Activated effector memory CD4-positive, alpha-beta T cell treated with anti-CD3 and anti-CD28 coated beads, Interleukin-2, amount 50 U/mL, for 16 hours (primary cell): ENCODE measurements at places on chromosomes 13 and 19.

DNA sequence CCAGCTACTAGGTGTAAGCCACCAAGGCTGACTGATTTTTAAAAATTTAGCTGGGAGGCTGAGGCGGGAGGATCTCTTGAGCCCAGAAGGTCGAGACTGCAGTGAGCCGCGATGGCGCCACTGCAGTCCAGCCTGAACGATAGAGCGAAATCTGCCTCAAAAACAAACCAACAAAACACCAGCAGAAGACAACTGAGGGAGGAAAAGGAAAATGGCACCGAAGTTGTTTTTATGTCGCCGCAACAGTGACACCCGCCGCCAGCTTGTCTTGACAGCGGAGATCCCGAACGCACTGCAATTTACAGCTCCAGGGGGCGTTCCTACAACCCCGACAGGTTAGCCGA is 298 bp upstream of the FAM98C start:
- DNase-seq = no peak

GRCh38 chr13:75414036-75414827 is 67.7 kb downstream of the TBC1D4 start:
- no peak for DNase-seq

DNA sequence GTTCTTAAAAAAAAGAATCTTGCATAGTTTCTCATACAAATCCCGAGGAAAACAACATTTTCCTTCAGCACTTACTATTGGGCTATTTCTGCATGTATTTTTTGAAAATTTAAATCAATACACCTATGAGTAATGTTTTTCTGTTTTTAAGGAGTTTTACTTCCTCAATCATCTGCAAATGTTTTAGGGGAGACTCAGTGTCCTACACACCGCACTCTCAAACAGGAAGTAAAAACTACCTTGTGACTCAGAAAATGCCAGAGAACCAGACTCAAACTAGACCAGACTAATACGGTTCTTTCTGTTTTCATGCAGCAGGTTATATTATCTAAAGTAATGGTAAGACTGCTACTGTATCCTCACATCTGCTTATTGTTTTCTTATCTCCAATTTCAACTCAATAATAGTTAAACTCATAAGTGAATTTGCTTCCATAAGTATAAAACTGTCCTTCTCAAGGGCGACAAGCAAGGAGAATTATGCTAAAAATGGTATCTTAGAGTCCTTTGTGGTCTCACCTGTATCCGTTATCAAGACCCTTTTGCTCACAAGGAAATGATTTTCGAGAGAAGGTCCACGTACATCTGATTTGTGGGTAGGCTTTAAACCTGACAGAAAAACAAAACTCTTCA is 52.5 kb downstream of the FLT3 start:
- no peak for DNase-seq

DNA sequence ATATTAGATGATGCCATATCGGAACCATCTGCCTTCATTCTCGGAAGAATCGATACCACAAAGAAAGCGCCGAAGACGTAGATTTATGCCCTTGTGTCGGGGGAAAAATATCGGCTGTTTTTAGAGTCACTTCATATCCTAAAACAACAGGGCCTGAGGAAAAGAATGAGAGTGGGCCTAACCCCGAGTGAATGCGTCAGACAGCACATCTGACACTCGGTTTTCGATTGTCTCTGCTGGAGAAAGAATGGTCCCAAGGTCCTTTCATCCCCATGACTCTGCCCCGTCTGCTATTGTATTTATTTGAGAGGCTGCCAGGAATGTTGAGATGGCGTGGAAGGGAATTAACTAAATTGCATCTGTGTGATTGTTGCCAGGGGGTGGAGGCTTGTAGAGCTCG is 46.1 kb downstream of the CHST8 start:
- peak; percentile 21 for DNase-seq

GRCh38 chr13:94503851-94504250 is 24.4 kb upstream of the DCT start:
- no peak for DNase-seq

DNA sequence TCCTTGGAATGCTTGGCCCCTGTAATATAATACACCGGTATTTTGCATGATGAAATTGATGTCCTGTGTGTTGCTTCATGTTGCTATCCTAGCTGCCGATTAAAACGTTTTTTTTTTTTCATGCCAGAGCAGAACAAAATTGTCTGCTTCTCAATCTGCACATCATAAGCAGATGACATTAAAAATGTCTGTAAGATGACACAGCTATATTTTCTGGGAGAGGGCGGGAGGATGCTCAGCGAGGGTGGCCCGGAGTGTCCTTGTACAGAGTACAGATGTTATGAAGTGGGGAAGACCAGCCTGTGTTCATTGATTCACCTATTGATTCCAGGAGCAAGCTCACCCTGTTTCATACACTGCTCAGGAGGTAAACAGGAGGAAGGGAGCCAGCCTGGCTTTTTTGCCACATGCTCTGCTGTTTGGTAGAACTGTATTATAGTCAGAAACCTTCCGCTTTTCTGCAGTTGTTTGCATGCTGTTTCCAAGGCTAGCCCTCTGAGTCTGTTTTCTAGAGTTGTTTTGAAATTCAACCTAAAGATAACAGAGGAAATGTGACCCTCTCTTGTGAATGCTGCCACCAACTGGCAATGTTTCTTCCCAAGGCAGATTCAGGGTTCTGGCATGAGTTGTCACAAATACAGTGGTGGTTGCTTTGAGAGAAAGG is 4.7 kb upstream of the IRS2 start:
- no peak for DNase-seq

- no peak for DNase-seq
Measured at GRCh38 chr13:83065108-83065507, 817.2 kb downstream of the SLITRK1 start.

GRCh38 chr13:77980592-77980991 is 62.0 kb upstream of the EDNRB start:
- DNase-seq = no peak

- no peak for DNase-seq
Measured at GRCh38 chr13:66795636-66796035, 434.5 kb downstream of the PCDH9 start.

GRCh38 chr13:40508127-40508526 is 158.3 kb downstream of the FOXO1 start:
- DNase-seq = no peak

DNA sequence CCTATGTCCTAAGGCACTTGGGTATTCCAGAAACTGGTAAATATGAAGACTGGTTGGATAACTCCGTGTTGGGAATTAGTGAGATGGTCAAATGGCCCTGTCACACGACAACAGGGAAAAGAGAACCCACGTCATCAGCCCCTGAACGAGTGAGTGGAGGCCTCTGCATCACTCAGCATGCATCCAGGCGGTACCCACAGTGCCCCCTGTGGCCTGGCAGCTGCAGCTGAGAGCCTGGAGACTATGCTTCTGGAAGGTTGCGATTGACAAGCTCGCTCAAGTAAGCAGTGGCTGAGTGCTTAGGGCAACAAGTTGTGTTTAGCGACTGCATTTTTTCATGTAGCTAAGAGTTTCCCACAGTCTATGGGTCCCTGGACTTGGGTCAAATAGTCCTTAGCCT is 55.9 kb downstream of the COL4A2 start:
- DNase-seq = no peak

GRCh38 chr13:44652168-44652567 is 76.0 kb upstream of the TSC22D1 start:
- no peak for DNase-seq

GRCh38 chr19:1063030-1063908 is 3.7 kb upstream of the ARHGAP45 start:
- peak; percentile 86 for DNase-seq

DNA sequence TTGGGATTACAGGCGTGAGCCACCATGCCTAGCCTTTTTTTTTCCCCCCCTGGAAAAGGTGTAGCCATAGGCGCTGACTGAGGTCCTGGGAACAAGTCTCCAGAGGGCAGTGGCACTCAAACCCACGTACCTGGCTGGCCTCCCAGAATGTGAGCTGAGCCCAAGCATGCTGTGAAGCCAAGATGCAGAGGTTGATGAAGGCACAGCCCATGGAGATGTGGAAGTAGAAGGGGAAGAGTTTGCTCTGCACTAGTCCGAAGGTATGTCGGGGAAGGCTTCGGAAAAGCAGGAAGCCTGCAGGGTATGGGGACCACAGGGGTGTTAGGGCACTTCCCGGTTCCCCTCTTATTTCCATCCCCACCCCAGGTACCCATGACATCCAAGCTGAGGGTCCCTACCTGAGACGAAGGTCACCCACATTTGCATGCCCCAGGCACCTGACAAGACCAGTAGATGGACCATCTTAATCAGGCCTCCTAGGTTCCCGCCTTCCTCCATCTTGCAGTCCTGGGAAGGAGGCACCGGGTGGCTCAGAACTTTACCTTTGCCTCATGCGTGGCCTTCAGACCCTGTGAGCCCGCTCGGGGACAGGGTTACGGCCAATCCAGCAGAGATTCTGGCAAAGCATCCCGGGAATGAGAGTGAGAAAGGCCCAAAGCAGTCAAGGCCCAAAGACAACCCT is 805 bp downstream of the TMEM205 start:
- DNase-seq = no peak

DNA sequence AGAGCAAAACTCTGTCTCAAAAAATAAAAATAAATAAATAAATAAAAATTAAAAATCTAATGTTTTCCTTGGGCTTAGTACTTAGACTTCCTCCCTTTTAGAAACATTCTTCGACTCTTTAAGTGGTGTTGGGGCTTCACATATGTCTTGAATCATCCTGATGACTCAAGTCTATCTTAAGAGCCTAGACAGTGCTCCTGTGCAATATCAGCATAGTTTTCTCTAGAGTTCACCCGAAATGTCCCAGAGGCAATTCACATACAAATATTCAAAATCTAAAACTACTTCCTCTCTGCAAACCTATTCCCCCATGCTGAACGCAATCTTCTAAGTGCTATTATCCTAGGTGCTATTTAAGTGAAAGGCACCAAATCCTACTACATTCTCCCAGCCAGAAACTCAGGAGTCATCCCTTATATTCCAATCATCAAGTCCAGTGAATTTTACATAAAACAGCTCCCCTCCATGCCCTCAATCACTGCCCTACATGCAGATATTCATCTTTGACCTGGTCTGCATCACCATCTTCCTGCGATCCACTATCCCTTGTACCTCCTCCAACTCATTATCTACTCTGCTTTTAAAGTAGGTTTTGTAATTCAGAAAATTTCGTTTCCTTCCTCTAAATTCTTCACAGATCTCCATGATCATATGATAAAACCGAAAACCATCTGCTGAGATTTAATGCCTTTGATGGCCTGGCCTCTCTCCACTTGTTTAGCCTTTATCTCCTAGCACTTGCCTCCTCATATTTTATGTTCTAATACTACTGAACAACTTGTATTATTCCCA is 102.7 kb downstream of the ELF1 start:
- no peak for DNase-seq

DNA sequence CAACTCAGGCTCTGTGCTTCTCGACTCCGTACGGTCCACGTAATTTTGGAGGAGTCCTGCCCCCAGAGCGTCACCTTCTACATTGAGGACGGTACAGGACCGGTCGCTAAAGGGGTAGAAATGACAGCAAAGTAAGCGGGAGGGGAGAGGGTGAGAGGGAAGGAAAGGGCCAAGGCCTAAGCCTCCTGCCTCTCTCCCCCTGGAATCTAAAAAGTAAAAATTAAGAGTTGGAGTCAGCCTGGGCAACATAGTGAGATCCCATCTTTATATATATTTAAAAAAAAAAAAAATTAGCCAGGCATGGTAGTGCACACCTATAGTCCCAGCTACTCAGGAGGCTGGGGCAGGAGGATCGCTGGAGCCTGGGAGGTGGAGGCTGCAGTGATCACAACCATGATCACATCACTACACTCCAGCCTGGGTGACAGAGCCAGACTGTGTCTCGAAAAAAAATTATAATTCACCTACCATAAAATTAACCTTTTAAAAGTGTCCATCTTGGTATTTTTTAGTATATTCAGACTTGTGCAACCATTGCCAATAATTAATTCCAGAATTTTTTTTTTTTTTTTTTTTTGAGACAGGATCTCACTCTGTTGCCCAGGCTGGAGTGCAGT is 12.6 kb downstream of the SLC1A5 start:
- no peak for DNase-seq

DNA sequence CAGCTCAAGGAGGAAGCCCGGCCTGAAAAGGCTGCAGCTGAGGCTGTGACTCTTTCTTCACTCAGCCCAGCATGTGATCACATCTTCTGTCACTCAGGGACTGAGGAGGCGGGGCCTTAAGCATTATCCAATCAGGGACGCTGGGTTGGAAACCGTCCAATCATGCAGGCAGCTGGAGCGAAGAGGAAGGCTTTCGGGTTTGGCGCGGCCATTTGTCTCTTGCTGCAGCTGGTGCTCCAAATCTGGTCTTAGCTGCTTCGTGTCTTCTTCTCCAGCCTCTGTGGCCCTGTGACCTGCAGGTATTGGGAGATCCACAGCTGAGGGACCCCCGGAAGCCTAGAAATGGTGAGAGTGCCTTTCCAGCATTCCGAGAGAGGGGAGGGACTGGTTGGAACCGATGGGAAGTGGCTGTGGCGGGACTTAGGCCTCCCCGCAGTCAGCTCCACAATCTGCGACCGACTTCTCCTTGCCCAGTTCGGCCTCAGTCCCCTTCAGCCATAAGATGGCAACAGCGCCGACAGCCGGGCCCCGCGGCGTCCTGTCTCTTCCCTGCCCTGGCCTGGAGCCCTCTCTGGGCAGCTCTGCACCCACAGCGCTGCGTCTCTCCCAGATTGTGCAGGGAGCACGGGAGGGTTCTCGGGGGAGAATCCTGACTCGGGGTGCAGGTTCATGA is at the start of gene ZNF90:
Gene ZNF90 (plus strand): TSS at position 210 of the 673 bp plus-strand sequence. CDS start 133 bp downstream, at position 343.
- peak; percentile 93 for DNase-seq

GRCh38 chr13:53001444-53002225 is 27.0 kb upstream of the OLFM4 start:
- DNase-seq = no peak

DNA sequence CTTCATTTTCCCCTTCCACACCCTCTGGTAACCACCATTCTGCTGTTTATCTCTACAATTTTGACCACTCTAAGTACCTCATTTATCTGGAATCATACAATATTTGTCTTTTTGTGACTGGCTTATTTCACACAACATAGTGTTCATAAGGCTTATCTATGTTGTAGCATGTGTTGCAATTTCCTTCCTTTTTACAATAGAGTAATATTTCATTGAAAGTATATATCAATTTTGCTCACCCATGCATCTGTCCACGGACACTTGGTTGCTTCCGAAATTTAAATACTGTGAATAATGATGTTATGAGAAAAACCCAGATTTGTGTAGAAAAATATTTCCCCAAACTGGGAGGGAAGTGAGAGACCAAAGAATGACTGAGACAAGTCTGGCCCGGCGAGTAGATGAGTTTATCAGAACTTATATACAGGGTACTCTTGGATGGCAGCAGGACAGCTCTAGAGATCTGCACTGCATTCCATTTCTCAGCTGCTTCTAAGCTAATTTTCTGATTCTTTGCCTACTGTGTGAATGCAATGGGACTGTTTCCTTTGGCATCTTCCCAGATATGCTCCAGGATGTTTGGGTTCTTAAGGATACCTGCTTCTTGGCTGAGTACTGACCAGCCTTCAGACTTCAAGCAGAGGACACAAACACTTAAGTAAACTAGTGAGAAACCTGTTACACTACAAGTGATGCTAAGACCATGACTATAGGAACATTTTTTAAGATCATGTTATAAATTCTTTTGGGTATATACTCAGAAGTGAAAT is 834.0 kb upstream of the PCDH9 start:
- no peak for DNase-seq
